ENCODE measurements at places on chromosomes 6 and 20. TPM values are rescaled to one million over a fixed set of nuclear protein-coding genes. Genes with fewer than 3 reads are reported as not detected.

Gene BNIP5
- not detected for total RNA-seq

Gene FAM110A
- total RNA-seq: 13.7 TPM

Gene ZNF311
- 1.8 TPM for total RNA-seq

Gene SLC17A1
- not detected for total RNA-seq

Gene PPP2R5D
- 55.3 TPM for total RNA-seq

Gene F13A1
- 11.4 TPM for total RNA-seq

Gene GRIK2
- 3.0 TPM for total RNA-seq

Gene SLC22A3
- total RNA-seq: 3.2 TPM

Gene WDR46
- 104 TPM for total RNA-seq

Gene WFDC10B
- total RNA-seq: not detected

GRCh38 chr20:11453430-11453829 lies 464.3 kb upstream of the BTBD3 start:
- no peak overlapping the region for H3K4me3 ChIP-seq
- H3K27me3 ChIP-seq: no peaks in the 10 kb centered on the region
- H3K36me3 ChIP-seq: no peaks in the 10 kb centered on the region
- DNase-seq: no peak
- peaks cover 25% of the 10 kb centered on the region for H3K4me1 ChIP-seq
- H3K27ac ChIP-seq: no peak overlapping the region

- H3K27ac ChIP-seq: peak overlapping the region; percentile 39
- no peaks in the 10 kb centered on the region for H3K27me3 ChIP-seq
- DNase-seq: peak; percentile 66
- peaks cover 18% of the 10 kb centered on the region for H3K4me1 ChIP-seq
- peaks cover 8% of the 10 kb centered on the region for H3K36me3 ChIP-seq
- H3K4me3 ChIP-seq: peak overlapping the region; percentile 93
Measured at GRCh38 chr20:32190616-32191415, 16.7 kb downstream of the PLAGL2 start.

GRCh38 chr6:159908979-159909378 lies 18.2 kb downstream of the MAS1 start:
- H3K4me3 ChIP-seq: no peak overlapping the region
- no peak for DNase-seq
- no peaks in the 10 kb centered on the region for H3K27me3 ChIP-seq
- 0 out of 2 replicates have a peak, but pooled peaks cover under 1% of the 10 kb centered on the region for H3K4me1 ChIP-seq

GRCh38 chr20:1537731-1538058 lies 19.8 kb downstream of the SIRPD start:
- H3K36me3 ChIP-seq: no peaks in the 10 kb centered on the region
- no peaks in the 10 kb centered on the region for H3K27me3 ChIP-seq
- H3K27ac ChIP-seq: no peak overlapping the region
- no peak for DNase-seq

- no peaks in the 10 kb centered on the region for H3K4me1 ChIP-seq
- no peaks in the 10 kb centered on the region for H3K36me3 ChIP-seq
- H3K27me3 ChIP-seq: no peaks in the 10 kb centered on the region
- no peak overlapping the region for H3K4me3 ChIP-seq
Measured at GRCh38 chr6:31293343-31293742, 21.5 kb upstream of the HLA-C start.

- peak; percentile 50 for DNase-seq
- H3K27ac ChIP-seq: no peak overlapping the region
- H3K4me3 ChIP-seq: no peak overlapping the region
- H3K27me3 ChIP-seq: no peaks in the 10 kb centered on the region
- no peaks in the 10 kb centered on the region for H3K36me3 ChIP-seq
Measured at GRCh38 chr20:58116505-58116904, 111.9 kb downstream of the ANKRD60 start.

DNA sequence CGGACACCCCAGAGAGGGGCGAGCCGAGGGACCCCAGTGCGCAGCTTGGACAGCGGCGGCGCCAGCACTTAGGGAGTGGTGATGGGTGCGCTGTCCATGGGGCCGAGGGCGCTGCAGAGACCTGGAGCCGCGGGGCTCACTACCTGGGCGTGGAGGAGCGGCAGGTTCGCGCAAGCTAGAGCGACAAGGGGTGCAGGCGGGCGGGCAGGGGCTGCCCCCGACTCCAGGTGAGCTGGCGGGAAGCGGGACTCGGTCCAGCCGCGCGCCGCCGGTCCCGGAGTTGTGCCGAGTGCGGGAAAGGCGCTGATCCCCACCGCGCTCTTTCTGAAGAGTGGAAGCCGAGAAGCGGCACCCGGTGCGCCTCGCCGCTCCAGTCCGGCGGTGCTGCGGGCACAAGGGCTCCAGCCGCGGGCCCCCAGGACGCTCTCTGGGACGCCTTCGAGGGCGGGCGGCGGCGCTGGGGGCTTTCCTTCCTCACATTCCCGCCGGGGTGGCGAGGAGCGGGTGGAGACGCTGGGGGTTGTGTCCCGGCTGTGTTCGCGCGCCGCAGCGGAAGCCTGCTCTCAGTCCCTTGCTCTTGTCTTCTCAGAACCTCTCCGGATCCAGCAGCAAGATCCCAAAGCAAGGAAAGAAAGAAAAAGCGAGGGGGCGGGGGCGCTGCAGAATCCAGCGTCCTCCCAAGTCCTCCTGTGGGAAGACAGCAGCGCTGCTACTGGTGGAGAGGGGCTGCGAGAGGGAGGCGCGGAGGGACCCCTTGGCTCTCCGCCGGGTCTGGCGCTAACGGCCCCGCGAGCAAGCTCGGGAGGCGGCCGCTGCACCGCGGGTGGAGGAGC lies at the start of gene B3GAT2:
TSS of gene B3GAT2 (minus strand) at position 610 of the 833 bp plus-strand sequence. CDS start 631 bp downstream, outside the sequence.
- peaks cover 67% of the 10 kb centered on the region for H3K27me3 ChIP-seq
- no peaks in the 10 kb centered on the region for H3K36me3 ChIP-seq
- no peak within 1 kb of the TSS for H3K27ac ChIP-seq
- H3K4me3 ChIP-seq: peak within 1 kb of the TSS; percentile 82

DNA sequence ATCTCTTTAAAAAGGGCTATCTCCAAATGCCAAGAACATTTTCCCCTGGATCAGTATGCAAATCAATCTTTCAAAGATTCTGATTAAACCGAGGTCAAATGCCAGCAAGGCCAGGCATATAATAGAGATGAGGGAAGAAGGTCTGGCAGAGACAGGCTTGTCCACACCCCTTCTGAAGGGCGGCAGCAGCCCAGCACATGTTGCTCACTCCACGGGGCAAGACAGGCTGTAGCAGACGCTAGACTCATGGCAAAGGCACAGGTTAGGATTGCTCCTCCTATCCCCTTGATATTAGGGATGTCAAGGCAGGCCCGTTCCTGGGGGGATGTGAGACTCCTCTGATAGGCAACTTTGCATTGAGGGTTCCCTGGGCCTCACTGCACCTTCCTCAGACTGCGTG lies 104.7 kb upstream of the RIN2 start:
- DNase-seq: no peak
- no peak overlapping the region for H3K4me3 ChIP-seq
- no peak overlapping the region for H3K27ac ChIP-seq

GRCh38 chr6:112839525-112839961 lies 492.4 kb downstream of the RFPL4B start:
- no peak overlapping the region for H3K27ac ChIP-seq
- no peaks in the 10 kb centered on the region for H3K36me3 ChIP-seq
- H3K27me3 ChIP-seq: no peaks in the 10 kb centered on the region
- no peak overlapping the region for H3K4me3 ChIP-seq

DNA sequence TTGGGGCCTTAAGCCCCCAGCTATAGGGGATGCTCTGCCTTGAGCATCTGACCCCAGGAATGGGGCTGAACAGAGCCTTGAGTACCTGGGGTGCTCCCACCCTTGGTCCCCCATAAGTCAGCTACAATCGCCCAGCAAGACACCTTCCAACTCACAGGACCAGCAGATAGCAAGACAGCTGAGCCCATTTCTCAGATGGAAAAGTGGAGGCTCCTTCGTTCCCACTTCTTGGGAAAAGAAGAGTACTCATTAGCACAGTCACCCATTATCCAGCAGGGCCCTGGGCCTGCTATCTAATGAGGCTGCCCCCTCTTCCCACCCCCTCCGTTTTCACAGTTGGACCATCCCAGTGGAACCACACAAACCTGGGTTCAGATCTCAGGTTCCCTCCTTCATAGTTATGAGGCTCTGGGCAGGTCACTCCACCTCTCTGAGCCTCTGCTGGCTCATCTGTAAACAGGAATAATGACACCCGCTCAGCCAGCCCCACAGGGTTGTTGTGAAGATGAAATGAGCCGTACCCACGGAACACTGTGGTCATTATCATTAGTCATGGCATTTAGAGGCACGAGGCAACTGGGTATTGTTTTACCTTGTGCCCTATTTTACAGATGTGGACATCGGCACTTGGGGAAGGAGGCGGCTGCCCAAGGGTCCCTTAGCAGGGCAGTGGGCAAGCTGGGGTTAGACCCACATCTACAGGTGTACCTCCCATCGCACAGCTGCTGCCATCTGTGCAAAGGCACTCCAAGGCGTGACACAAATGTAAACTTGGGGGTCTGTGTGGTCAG lies 4.5 kb downstream of the LPIN3 start:
- H3K4me3 ChIP-seq: no peak overlapping the region
- no peak for DNase-seq
- H3K4me1 ChIP-seq: peaks cover 3% of the 10 kb centered on the region

DNA sequence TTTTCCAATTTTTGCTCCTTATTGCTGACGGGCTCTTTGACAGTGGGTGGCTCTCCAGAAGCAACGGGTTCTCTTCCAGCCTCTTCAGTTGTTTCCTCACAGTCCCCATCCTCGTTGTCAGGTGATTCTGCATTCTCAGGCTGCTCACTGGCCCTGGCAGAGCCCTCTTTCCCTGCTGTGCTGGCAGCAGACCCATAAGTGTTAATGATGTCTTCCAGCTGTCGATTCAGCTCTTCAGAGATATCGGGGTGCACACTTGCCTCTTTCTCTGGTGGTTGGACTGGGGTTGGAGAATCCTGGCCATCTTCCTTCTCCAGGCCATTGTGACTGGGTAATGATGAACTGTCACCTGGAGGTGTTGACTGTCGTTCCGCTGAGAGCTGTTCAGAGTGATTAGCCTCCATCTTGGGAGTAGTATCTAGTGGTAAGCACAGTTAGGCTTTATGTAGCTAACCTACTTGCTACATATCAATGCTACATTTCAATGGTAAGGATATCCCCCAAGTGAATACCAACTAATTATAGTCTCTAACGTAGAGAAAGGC lies 3.2 kb downstream of the TXLNB start:
- H3K27me3 ChIP-seq: no peaks in the 10 kb centered on the region
- no peak overlapping the region for H3K4me3 ChIP-seq
- H3K36me3 ChIP-seq: no peaks in the 10 kb centered on the region
- no peak for DNase-seq

GRCh38 chr6:26295691-26296555 lies 69.1 kb upstream of the BTN3A2 start:
- peaks cover 10% of the 10 kb centered on the region for H3K4me1 ChIP-seq
- no peaks in the 10 kb centered on the region for H3K27me3 ChIP-seq
- H3K4me3 ChIP-seq: no peak overlapping the region
- DNase-seq: no peak
- H3K27ac ChIP-seq: no peak overlapping the region
- no peaks in the 10 kb centered on the region for H3K36me3 ChIP-seq

DNA sequence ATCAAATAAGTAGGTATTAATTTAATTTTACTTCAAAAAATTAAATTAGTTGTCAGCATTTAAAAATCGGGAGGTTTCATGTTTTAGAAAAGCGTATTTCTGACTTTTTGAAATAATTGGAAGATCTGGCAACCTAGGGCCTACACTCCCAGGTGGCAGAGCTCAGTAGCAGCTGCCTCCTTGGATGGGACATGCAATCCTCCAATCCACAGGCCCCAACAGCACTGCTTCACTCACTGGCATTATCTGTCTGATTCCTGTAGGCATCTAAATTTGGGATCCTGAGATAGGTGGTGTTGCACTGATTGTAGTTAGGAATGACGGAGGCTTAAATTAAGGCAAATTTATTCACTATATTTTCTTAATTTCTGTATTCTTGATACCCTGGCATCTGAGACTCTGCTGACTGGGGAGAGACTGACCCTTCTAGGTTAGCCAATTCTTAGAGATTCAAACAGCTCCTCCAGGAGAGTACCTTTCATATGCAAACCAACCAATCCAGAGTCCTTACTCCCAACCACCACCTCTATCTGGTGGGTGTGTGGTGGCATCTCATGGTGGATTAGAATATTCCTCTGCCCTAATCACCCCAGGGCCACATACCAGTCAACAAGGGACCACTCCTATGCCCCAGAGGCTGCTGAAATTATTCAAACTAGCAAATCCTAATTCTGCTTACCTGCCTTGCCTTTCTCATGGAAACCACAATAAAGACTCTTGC lies 146.6 kb upstream of the GLP1R start:
- H3K4me3 ChIP-seq: no peak overlapping the region
- H3K4me1 ChIP-seq: peaks cover 12% of the 10 kb centered on the region
- H3K27ac ChIP-seq: no peak overlapping the region
- no peaks in the 10 kb centered on the region for H3K27me3 ChIP-seq
- peak; percentile 50 for DNase-seq

- no peaks in the 10 kb centered on the region for H3K36me3 ChIP-seq
- no peak overlapping the region for H3K4me3 ChIP-seq
- H3K27me3 ChIP-seq: no peaks in the 10 kb centered on the region
- H3K27ac ChIP-seq: no peak overlapping the region
Measured at GRCh38 chr6:156617376-156617775, 159.8 kb upstream of the ARID1B start.

DNA sequence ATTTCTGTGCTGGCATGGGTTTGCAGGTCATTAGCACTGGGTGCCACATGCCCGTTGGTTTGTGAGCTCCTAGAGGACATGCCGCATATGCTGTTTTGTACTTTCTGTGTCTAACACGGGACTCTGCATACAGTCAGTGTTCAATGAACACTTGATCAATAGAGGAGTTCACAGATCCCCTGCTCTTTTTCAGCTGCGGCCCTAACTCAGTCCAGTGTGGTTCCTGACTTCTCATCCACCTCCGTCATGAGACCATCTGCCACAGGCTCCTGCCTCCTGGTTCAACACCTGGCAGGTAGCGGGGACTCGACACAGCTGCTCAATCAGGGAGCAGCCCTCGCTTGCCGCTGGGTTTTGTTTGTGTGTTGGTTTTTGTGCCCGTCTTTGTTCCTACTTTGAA lies 13.8 kb upstream of the BMP7 start:
- H3K36me3 ChIP-seq: no peaks in the 10 kb centered on the region
- H3K27me3 ChIP-seq: no peaks in the 10 kb centered on the region
- H3K4me1 ChIP-seq: no peaks in the 10 kb centered on the region
- no peak overlapping the region for H3K27ac ChIP-seq
- no peak for DNase-seq

- H3K27me3 ChIP-seq: no peaks in the 10 kb centered on the region
- H3K4me1 ChIP-seq: 0 out of 2 replicates have a peak, but pooled peaks cover 1% of the 10 kb centered on the region
- H3K4me3 ChIP-seq: no peak overlapping the region
- H3K36me3 ChIP-seq: peaks cover 76% of the 10 kb centered on the region
- no peak overlapping the region for H3K27ac ChIP-seq
Measured at GRCh38 chr6:7604506-7604905, 14.5 kb downstream of the SNRNP48 start.

Data from GM23338 (cell line).